ENCODE measurements at places on chromosomes 13 and 19.

- DNase-seq: no peak
Measured at GRCh38 chr13:93254775-93255174, 28.2 kb downstream of the GPC6 start.

DNA sequence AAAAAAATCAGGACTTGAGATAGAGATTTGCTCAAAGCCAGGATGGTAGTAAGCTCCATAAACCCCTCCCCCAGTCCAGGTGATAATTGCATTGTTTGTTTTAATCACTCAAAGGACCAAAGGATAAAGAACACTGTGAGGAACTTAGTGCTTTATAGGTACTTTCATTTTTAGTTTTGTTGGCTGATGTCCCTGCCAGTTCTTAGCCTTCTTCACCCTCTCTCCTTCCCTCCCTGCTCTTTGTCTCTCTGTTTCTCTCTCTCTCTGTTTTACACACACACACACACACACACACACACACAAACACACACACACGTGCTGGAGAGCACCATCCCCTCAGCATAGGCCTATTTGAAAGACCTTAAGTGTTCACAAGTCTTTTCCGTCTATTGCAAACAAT lies 5.2 kb downstream of the FRY start:
- no peak for DNase-seq

GRCh38 chr13:46385946-46386345 lies 1.1 kb downstream of the RUBCNL start:
- no peak for DNase-seq

DNA sequence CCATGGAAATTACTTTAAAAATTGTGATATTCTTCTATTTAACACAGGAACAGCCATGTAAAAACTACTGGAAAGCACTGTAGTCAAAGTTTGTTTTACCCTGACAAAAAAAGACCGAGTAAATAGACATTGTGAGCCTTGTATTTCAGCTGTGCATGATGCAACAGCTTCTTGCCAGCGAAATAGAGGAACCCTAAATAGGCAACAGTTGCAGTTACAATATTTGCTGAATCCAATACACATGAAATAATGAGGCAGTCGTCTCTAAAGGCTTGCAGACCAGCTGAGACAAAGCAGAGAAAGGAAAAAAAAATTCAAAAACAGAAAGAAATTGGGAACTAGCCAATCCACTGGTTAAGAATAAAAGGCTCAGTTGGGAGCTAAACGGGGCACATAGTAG lies 1001.1 kb downstream of the OLFM4 start:
- DNase-seq: no peak

- no peak for DNase-seq
Measured at GRCh38 chr13:24664726-24665409, 15.3 kb upstream of the ATP12A start.

DNA sequence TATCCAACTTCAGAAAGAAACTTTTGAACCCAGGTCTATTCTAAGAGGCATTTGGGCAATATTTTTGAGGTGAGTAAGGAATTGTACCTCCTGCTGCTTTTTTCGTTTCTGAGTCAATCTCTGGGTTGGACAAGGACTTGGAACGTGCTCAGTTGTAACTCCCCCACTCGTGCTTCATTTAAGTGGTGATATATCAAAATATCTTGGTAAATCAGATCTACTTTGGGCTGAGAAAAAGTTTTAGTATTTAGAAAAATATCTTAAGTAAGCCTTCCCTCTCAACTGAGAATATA lies 728.9 kb downstream of the EFNB2 start:
- no peak for DNase-seq

Data from CD4-positive, alpha-beta T cell treated with Interleukin-12 subunit alpha and Interleukin-12 subunit beta, for 1 hour (primary cell).